ENCODE measurements at places on chromosomes 4 and X.

DNA sequence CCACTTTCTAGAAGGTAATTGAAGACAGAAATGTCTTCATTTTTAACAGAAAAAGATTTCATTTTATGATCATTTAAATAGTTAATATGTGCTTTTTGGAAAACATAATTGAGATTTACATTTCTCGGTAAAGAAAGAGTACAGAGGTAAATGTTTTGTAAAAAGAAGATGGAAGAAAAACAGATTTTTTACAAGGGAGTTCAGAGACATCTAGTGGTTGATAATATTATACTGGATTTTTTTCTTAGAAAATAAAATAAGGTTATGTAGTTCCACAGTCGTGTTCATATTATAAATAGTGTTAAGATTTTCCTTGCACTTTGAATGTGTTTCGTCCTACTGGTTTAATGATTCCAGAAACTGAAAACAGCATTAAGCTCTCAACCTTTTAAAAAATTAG, 60.6 kb downstream of the SMARCA1 start:
- no peak for DNase-seq

DNA sequence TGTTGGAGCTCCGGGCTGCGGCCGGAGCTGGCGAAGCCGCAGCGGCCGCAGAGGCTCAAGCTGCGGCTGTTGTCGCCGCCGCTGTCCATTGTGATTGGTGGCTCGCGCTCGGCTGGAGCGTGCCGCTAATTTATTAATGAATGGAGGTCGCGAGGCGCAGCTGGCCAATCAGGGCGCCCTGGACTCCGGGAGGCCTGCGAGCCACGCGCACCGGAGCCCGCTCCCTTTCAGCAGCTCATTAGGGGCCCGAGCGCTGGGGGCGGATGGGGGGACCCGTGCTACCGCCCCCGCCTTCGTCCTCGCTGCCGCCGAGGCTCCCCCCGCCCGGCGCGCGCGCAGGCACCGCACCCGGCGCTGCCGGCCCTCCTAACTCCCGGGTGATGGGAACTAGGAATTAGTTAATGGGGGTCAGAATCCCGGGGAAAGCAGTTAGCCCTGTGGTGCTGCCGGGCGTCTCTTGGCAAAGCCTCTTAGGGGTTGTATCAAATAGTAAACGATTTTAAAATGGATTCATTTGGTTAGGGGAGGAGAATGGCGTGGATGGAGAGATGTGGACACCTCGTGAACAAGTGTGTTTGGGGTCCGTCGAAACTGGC, 589 bp upstream of the NEUROG2 start:
- DNase-seq: no peak

- DNase-seq: no peak
Observed at GRCh38 chr4:88585917-88586316, 6.4 kb upstream of the HERC3 start.

DNA sequence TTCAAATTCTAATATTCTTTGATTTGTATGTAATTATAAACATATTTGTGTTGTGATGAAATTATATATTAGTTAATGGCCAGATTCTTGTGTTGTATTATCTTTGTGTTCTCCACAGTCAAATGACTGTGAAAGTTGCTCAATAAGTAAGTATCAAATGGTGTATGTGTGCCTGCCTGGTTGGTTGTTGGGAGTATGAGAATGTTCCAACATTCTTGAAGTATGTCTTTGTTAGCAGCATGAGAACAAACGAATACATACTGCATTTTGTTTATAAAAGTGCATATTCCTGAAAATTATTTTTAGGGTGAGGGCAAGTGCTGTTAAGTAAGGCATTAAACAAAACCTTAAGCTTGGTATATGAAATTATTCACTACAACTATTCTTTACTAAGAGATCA, 16.2 kb downstream of the ARHGEF38 start:
- no peak for DNase-seq

DNA sequence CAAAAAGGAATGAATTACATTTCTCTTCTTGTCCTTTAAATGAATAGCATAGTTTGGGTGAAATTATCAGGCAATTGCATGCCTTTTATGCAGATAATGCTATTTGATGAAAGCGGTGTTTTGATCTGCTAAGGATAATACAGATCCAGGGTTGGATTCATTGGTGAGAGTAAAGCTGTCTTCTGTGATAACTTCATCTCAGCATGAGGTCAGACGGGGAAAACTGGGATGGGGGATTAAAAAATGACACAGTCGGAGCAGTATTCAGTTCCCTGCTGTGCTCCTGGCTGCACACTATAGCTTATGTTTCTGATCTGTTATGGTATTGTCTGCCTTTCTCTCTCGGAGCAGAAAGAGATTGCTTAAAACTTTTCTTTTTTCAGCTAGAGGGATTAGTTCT, 105.9 kb upstream of the TENM3 start:
- DNase-seq: no peak

DNA sequence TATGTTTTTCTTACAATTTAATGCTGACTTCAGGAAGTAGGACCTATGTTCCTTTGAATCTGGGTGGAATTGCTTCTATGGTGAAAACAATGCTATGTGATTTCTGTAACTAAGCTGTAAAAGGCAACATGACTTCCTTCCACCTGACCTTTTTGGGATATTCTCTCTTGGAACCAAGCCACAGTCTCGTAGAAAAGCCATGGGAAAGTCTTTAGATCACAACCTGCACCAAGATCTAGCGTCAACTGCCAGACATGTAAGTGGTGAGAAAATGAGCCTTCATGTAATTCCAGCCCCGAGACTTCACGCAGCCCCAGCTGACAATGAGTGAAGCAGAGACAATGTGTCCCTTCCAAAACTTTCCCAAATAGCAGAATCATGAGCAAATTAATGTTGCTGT, 297.0 kb upstream of the DCAF8L1 start:
- no peak for DNase-seq

DNA sequence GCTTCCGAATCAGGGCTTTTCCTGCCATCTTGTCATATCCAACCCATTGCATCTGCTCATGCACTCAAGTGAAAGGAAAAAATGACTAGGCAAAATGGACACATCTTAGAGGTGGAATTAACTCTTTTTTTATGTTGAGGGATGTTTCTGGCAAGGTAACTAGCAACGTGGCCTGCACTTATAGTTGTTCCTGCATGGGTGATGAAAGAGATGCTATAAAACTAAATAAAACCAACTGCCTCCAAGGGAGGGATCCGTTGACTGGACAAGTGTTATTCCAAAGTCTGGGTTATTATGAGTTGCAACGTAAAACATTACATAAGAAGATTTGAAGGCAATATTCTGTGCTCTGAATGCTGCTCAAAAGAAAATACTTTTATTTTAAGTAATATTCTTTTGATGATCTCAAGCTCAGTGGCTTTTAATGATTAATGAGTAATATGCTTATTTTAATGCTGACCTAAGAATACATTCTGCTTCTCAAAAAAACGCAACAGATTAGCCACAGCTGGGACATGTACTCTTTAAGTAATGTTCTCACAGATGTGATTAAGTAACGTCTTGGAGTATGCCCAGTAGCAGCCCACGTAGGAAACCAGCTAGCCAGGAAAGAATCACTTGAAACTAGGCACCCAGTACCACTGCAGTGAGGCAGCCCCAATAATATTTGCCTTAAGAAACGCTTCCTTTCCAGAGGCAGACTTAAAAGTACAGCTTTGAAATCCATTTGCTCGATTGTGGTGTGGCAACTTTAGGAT, 27.4 kb downstream of the KLF3 start:
- no peak for DNase-seq

DNA sequence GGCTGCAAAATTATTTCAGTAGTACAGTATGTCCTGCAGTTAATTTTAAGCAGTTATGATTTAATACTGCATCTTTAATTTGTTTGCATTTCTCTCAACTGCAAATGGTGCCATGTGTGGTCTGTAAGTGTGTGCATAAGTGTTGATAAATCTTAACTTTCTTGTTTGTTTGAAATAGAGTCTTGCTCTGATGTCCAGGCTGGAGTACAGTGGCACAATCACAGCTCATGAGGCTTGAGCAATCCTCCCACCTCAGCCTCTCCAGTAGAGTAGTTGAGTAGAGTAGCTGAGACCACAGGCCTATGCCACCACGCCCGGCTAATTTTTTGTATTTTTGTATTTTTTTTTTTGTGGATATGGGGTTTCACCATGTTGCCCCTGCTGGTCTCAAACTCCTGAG, 322.5 kb upstream of the NR3C2 start:
- no peak for DNase-seq

DNA sequence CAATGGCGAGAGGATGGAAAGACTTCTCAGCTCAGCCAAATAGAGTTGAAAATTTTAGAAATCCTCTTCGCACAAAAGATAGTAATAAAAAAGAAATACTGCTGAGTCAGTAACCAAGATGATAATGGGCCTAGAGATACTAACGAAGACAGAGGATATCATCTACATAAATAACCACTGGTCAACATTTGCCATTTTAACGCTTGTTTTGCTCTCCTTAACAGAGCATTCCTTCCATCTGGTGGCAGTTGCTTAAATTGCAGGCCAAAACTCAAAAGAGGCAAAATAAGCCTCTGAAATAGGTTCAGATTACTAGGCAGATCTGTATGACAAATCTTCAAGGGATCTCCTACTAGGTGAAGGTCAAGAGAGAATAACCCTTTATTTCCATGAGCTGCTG, 51.7 kb upstream of the MCF2 start:
- DNase-seq: no peak

DNA sequence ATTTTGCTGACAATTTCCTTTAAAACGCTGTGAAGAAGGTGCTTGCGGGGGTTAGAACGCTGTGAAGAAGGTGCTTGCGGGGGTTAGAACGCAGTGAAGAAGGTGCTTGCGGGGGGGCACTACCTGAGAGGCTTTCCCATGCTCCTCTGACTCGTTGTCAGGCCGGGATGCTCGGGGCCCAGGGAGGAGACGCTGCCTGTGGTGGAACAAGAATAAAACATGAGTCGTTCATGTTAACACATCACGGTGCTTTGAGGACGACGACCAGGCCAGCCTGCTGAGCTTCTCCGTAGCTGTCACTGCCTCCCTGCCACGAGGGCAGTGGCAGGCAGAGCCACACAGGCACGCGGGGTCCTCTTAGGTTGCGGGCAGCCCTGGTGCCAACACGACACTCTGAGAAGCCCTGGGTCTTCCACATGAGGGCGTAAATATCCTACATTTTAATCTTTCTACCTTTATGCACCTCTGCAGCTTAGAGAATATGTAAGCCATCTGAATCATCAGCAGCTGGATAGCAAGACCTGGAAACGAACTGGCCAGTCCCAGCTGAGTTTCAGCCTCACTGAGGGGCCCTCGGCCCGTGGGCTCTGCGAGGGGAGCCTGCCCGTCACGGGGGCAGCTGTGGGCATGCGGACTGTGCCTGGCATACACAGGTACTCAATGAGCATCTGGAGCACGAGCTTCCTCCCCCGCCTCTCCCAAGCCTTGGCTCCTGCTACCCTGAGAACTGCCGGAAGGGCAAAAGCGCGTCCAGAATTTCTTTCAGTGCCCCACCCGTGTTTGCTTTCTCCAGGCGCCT, 47.0 kb downstream of the FGFRL1 start:
- no peak for DNase-seq

GRCh38 chrX:23954396-23954795, 46.6 kb downstream of the CXorf58 start:
- no peak for DNase-seq

- DNase-seq: no peak
Observed at GRCh38 chr4:52883183-52883621, 21.1 kb downstream of the RASL11B start.

- DNase-seq: no peak
Observed at GRCh38 chr4:86910820-86911684, 18.8 kb upstream of the C4orf36 start.

- no peak for DNase-seq
Observed at GRCh38 chr4:187103351-187103750, 379.7 kb upstream of the FAT1 start.

DNA sequence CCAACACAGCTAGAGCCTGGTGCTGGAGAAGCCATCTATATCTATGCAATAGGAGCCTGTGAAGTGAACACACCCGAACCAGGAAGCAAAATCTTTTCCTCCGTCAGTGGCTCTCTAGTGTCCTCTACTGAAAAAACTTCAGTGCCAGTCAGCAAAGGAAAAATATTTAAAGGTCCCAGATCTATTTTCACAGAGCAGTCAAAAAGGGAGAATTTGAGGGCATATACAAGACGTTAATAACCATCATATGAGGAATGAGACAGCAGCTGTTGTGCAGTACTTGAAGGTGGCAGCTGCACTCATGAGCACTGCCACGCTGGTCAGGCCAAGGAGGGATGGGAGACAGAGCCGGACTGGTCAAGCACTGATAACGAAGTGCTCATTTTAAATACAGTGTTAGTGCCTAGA, 14.4 kb downstream of the MCUB start:
- no peak for DNase-seq

DNA sequence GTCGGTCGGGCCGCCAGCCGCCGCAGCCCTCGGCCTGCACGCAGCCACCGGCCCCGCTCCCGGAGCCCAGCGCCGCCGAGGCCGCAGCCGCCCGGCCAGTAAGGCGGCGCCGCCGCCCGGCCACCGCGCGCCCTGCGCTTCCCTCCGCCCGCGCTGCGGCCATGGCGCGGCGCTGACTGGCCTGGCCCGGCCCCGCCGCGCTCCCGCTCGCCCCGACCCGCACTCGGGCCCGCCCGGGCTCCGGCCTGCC, 213 bp downstream of the NFKB1 start:
- no peak for DNase-seq

- DNase-seq: no peak
Observed at GRCh38 chr4:117429061-117429460, 343.7 kb upstream of the TRAM1L1 start.

DNA sequence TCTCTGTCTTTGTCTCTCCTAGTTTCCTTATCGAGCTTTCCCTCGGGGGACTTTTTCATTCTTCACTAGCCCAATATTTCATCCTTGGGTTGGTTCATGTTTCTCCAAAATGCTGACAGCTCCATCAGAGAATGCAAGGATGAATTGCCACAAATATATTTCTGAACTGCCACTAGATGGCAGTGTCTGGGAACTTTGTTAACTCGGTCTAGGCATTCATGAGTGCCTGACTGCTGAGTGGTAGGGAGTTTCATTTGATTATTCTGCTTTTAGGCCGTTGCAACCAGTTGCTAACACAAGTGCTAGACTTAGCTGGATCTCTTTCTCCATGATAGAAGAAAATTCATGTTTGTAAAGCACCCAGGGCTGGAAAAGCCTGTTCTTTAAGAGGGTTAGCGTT, 73.5 kb upstream of the RAP2C start:
- DNase-seq: no peak

- DNase-seq: no peak
Observed at GRCh38 chr4:181424362-181425016, 818.7 kb upstream of the TENM3 start.

All from activated T-cell treated with anti-CD3 and anti-CD28 coated beads, Interleukin-2, amount 50 U/mL, for 4 hours (primary cell).